ENCODE measurements at places on chromosomes 1 and 21.

DNA sequence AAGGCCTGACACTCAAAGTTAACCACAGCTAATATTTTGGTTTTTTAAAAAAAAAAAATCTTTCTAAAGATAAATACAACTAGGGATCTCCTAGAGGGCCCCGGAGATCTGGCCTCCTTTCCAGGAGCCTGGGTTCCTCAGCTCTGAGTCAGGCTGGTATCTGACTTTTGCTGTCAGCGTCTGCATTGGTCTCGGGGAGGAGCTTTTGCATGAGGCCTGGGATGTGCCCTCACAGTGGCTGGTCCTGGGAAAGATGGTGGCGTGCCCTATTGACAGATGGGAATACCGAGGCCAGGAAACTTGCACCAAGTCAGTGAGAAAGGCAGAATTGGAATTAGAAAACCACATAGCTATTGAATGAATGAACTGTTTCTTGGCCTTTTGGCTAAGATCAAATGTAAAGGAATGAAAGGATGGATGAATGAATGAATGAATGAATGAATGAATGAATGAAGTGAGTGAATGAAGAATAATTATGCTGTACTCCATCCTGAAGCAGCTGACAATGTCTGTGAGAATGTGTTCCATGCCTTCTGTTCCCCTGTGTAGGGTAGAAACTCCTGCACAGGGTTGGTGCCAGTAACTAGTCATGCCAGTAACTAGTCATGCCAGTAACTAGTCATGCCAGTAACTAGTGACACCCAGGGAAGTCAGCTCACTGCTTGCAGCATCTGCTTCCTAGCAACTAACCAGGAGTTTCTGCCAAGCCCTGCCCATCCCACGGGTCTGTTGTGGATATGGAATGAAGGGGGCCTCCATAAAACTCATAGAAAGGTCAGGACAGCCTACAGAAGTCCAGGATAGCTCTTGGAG lies 242.5 kb upstream of the VAMP3 start:
- DNase-seq = no peak

DNA sequence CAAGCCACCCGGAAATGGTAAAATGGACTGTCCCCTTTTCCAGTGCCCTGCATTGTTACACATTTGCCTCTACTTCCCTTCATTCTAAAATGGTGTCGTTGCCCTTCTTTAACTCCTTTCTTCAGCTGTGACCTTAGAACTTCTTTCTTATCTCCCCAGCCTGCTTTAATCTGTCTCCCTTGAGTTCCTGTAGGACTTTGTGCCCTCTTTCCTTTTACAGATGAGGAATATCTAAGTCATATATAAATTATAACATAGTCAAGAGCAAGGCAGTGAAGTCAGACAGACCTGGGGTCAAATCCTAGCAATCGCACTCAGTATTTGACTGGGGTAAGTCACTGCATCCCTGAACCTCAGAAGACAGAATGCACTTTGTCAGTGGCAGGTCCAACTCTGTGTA lies 31.4 kb upstream of the TMEM222 start:
- DNase-seq = no peak

GRCh38 chr1:22563671-22564602 lies 648 bp downstream of the EPHA8 start:
- DNase-seq = no peak

GRCh38 chr1:180918519-180918918 lies 5.8 kb downstream of the KIAA1614 start:
- DNase-seq = no peak

DNA sequence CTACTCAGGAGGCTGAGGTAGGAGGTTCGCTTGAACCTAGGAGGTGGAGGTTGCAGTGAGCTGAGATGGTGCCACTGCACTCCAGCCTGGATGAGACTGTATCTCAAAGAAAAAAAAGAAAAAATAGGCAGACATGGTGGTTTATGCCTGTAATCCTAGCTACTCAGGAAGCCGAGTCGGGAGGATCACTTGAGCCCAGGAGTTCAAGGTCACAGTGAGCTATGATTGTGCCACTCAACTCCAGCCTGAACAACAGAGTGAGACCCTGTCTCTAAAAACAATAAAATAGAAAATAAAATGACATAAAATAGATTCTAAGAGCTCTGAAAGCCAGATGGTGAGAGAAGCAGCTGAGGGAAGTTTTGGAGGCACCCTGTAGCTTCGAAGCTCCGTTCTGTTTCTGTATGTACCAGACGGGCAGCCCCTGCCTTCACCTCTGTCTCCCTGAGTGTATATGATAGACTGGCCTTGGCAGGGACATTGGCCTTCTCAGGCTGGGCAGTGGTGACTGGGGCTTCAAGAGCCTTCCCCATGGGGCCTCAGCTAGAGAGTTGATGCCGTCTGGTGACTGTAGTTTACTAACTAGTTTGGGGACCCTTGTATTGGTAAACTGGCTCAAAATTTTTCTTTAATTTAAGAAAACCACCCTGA lies 54.4 kb upstream of the SPOCD1 start:
- no peak for DNase-seq

- DNase-seq = no peak
These were observed 207.6 kb upstream of the USP25 start for GRCh38 chr21:15522148-15522547.
